ENCODE measurements at places on chromosomes 13 and 19.
A peak's percentile ranks its signal among the peaks of the same experiment; 100 is the strongest.

GRCh38 chr19:46118136-46118535 is 6.4 kb downstream of the IGFL3 start:
- no peak for DNase-seq

GRCh38 chr13:47545201-47546024 is 455.7 kb downstream of the SUCLA2 start:
- DNase-seq, result no peak

DNA sequence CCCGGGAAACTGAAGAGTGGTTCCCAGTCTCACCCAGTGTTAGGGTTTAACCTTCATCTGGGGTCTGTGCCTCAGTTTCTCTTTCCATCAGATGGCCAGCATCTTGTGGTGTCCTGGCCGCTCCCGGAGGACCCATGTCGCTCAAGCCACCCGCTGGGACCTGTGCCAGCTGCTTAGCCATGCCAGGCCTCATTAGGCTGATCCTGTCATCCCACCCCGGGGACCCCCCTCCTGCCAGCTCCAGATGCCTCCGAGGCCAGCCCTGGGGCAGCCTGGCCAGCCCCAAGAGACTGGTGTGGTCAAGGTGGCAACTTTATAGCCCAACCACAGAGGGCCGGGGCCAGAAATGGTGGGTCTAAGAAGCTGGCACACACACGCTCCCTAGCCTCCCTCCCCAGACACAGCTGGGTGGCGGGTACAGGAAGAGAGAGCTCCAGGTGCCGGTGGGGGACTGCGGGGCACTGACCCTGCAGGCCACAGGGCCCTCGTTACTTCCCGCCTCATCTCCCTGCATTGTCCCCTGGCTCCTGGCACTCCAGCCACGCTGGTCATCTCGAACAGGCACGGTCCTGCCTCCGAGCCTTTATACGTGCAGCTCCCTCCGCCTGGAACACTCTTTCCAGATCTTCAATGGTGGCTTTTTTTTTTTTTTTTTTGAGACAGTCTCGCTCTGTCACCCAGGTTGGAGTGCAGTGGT is 3.4 kb downstream of the NRTN start:
- DNase-seq, result no peak

- DNase-seq, result peak; percentile 79
Measured at GRCh38 chr13:46321494-46322225, 65.4 kb downstream of the RUBCNL start.

- no peak for DNase-seq
Measured at GRCh38 chr13:94996445-94996844, 284.1 kb upstream of the SOX21 start.

DNA sequence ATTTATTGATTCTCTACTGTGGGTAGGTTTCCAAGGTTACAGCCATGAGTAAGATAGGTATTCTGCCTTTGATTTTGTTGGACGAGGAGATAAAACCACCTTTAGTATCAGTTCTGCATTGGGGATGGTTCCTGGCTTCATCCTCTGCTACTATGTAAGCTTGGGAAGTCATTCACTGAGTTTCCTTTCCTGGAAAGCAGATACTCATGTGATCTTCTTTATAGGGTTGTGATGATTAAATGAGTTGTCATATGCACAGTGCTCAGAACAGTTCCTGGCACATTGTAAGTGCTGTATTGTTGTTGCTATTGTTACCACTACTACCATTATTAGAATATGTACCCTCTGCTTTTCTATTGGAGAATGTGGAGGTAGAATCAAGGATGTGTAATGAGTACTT is 13.1 kb upstream of the WTIP start:
- DNase-seq, result no peak

- DNase-seq, result no peak
Measured at GRCh38 chr13:49210669-49211068, 9.5 kb upstream of the MLNR start.
